ENCODE measurements at places on chromosomes 7 and 10. TPM values are rescaled to one million over a fixed set of nuclear protein-coding genes. Genes with fewer than 3 reads are reported as not detected.

GRCh38 chr10:84237199-84238051, 3.9 kb downstream of the LRIT1 start:
- DNase-seq: no peak

Gene MYPN
- polyA plus RNA-seq: 0.54 TPM

DNA sequence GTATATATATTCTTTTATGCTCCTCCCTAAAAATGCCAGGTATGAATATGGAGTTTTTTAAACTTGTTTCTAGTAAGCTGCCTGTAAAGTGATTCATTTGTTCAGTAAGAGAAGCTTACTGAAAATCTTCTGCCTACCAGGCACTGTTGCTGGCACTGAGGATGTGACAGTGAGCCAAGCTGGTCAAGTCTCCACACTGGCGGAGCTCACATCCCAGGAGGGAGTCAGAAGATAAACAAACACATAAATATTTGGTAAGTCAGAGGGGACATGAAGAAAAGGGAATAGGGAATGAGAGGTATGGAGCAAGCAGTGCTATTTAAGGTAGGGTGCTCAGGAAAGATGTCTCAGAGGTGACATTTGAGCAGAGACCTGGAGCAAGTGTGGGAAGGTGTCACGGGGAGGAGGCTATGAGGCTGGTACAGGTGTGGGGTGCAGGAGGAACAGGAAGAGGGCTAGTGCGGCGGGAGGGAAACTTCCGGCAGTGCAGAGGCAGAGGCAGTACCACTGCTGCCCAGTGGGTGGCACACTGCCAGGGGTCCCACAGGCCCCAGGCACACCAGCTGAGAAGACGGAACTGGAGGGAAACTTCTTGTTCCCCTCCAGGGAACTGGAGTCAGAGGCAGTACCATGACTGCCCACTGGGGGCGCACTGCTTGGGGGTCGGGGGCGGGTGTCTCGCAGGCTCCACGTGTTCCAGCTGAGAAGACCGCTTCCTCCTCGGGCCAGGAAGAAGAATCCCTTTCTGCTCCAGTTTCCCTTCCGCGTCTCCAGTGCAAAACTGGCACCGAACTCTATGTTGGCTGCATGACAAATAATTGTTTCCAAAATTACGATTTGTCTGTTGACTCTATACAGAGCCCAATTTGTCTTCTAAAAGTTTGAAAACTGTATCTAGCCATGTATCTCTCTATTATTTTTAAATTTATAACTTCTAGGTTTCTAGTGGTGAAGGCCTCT, 161.0 kb downstream of the TEX36 start:
- DNase-seq: no peak

GRCh38 chr7:96949766-96950165, 55.6 kb upstream of the DLX6 start:
- DNase-seq: no peak

DNA sequence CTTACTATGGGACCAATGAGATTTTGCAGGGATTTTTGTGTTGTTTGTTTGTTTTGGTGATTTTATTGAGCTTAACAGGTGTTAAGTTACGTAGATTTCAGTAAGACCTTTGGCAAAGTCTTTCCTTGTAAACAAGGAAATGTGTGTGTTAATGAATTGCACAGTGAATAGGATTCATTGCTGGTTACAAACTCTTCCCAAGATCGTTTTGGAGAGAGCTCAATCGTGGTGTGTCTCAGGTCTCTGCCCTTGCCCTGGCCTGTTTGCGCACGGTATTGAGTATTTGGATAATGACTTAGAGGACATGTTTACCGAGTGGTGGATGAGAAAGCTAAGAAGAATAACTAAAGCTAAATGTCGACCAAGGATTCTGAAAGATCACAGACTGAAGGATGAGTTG, 41.9 kb downstream of the PRPF18 start:
- no peak for DNase-seq

GRCh38 chr7:44639671-44640321, 33.4 kb downstream of the OGDH start:
- peak; percentile 81 for DNase-seq

Gene TBATA
- not detected for polyA plus RNA-seq

GRCh38 chr10:35843524-35844181, 201.6 kb upstream of the FZD8 start:
- no peak for DNase-seq

DNA sequence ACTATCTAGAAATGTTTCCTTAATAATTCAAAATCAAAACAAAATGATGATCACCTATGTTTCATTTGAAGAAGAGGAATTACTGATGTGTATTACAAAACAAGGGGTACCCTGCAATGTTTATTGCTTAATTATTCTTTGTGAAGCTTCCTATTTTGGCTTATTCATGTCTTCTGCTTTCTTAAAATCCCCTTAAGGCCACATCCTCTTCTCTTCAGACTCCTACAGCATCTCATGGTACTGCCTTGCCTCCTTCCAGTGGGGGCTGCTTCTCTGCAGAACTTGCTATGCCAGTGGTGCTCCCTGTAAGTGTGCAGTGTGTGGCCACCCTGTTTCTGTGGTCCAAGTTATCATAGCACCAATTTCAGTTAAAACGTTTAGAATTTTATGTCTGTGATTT, 35.0 kb downstream of the CCDC146 start:
- DNase-seq: no peak

Gene TFEC
- 0.82 TPM for polyA plus RNA-seq

DNA sequence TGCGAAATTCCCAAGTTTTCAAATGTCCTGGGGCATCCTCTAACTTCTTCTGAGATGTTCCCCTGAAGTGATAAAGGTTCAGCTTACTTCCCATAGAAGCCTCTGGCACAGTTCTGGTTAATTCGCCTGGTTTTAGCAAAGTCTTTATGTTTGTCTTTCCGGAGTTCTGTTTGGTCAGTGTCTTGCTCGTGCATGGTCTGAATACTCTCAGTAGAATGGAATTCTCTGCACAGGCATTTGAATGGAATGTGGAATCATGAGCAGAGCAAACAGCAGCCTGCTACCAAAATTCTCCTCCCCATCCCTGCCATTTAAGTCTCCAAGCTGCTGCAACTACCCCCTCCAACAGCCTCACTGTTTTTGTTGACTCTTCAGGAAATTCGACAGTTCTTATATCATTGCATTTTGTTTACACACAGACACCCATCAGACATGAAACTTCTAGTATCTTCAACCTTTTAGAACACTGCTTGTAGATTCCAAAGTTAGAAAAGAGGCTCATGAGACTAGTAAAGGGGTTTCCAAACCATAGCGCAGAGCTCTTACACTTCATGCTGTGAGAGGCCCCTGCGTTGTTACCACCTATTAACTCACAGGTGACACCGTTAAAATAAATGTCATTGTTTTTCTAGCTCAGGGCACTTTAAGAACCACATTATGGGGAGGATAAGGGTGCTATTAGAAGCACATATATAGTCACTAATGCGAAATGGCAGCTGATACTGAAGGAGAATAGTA, 129.7 kb downstream of the PLCE1 start:
- DNase-seq: no peak

Gene CPA4
- 0.09 TPM for polyA plus RNA-seq

Gene LIPK
- not detected for polyA plus RNA-seq

GRCh38 chr7:13069841-13070240, 382.4 kb downstream of the ARL4A start:
- DNase-seq: no peak

- DNase-seq: no peak
Observed at GRCh38 chr7:132646052-132646451, 69.8 kb upstream of the PLXNA4 start.

- DNase-seq: no peak
Observed at GRCh38 chr10:125797994-125798662, 22.5 kb upstream of the MMP21 start.

DNA sequence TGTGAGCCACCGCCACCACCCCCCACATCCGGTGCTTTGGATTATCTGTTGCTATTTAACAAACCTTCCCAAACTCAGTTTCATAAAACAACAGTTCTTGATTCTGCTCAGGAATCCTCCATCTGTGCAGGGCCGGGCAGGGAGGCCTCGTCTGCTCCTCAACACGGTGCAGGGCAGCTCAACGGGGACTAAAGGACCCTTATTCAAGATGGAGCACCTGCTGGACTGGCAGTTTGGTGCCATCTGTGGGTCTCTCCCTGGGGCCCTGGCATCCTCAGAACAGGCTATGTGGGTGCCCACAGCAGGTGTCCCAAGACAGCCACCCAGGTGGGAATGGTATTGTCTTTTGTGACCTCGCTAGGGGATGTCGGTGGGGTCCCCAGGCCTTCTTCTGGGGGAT, 31.0 kb upstream of the ELFN1 start:
- DNase-seq: no peak

Gene KLHL7
- 24.8 TPM for polyA plus RNA-seq

GRCh38 chr10:107238275-107238674, 73.8 kb upstream of the SORCS1 start:
- DNase-seq: no peak

Gene ATOH7
- 0.93 TPM for polyA plus RNA-seq

GRCh38 chr7:126780993-126781392, 471.7 kb downstream of the GRM8 start:
- DNase-seq: no peak

DNA sequence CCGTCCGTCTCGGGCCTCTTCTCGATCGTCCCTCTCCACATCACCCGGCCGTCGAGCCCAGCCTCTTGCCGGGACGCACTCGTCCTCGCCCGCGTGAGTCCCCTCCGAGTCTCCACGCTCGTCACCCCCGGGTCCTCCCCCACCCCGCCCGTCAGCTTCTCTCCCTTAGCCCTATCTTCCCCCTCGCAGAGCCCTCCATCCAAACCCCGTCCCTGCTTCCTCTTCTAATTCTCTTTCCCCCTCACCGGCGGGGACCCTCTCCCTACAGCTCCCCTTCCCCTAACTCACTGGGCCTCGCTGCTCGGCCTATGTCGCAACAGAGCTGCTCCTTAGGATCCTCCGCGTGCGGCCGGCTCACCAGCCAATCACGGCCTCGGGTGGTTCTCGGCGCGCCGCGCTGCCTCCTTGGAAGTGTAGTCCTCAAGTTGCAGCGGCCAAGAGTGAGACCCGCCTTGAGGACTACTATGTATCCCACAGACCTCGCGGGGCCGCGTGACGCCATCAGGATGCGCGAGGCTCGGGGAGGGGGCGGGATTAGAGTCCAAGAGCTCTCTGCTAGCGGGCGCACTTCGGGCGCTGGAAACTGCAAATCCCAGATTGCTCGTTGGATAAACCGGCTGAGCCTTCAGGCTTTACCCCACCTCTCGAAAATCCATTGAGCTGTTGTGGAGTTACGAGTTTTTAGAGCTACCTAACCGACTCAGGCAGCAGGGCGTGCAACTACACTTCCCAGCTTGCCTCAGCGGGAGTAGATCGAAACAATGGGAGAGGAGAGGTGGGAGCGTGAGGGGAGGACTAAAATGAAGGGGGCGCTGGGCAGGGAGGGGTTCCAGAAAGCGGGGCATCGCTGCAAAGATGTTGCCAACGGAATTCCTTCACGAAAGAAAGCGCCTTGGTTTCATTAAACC, at the start of gene ABCF2:
ABCF2 (minus strand) TSS at position 331 of the 908 bp plus-strand sequence. CDS start 747 bp downstream, outside the sequence.
- DNase-seq: peak; percentile 99

Gene LDB3
- 1.1 TPM for polyA plus RNA-seq

- DNase-seq: no peak
Observed at GRCh38 chr7:45570797-45571196, 3.4 kb upstream of the ADCY1 start.

DNA sequence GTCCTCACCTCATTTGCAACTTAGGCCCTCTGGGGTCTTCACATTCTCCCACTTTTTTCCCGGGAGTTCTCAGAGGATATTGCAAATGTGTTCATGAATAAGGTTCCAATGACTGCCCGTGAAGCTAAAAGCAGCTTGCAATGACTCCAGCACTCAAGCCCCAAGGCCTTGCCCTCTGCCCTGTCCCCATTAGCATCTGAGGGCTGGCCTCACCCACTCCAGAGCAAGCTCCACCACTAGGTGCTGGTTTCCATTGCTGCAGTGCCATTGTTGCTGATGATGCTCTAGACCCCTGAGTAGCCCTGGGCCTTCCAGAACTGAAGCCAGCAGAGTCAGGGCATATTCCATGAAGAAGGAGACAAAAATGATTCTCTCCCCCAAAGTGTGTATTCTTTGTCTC, 236.8 kb downstream of the DYNC1I1 start:
- DNase-seq: no peak

DNA sequence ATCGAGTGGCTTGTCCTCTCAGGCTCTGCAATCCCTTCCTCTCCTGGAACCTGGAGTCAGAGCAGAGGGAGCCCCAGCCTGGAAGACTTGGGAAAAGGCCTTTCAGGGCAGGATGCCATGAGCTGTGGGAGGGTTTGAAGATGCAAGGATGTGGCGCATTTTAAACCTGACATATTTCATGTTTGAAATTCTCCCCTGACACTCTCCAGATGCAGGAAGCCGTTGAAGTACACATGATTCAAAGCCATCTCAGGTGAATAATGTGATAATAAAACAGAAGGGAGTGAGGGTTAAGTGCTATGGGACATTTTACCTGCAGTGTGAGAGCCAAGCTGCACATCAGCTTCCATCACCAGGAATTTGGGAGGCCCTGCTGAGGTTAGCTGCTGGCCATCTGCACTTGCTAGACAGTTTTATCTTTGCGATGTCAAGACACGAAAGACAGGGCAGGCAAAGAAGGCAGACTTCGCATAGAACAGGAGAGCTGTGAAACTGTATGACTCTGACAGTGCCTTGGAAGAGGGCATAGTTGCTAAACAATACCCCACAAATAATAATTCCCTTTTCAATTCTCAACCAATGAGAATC, 159.1 kb upstream of the GDF10 start:
- DNase-seq: no peak

Gene HTR5A
- polyA plus RNA-seq: not detected

Gene ZC3HAV1L
- polyA plus RNA-seq: 10.7 TPM

- DNase-seq: peak; percentile 9
Observed at GRCh38 chr10:101485681-101486554, 102.1 kb downstream of the POLL start.
